Endothelial cell of umbilical vein (primary cell): ENCODE measurements at places on chromosomes 11 and 22. TPM values are rescaled to one million over a fixed set of nuclear protein-coding genes. Genes with fewer than 3 reads are reported as not detected.

GRCh38 chr11:9669954-9670353, 6.1 kb downstream of the SWAP70 start:
- DNase-seq: no peak

- DNase-seq: no peak
Measured at GRCh38 chr11:62062223-62062861, 61.5 kb upstream of the INCENP start.

- DNase-seq: no peak
Measured at GRCh38 chr11:119335091-119335654, 846 bp downstream of the RNF26 start.

GRCh38 chr22:17990147-17990546, 34.2 kb downstream of the MICAL3 start:
- no peak for DNase-seq

DNA sequence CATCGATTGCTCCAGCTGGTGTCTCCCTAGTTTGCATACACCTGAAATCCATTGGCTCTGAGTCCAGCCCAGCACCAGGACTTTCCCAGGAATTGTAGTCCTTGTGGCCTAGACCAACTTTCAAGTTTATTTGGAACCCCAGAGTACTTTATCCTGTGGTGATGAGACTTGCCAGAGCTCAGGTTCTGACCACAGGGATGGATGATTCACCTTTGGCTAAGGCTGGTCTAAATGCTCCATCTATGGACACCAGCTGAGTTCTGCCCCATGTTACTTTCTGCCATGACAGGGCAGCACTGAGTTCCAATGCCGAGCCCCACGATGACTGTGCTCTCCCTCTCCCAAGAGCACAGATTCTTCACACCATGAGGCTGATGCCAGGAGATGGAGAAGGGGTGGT, 17.3 kb upstream of the INSC start:
- no peak for DNase-seq

DNA sequence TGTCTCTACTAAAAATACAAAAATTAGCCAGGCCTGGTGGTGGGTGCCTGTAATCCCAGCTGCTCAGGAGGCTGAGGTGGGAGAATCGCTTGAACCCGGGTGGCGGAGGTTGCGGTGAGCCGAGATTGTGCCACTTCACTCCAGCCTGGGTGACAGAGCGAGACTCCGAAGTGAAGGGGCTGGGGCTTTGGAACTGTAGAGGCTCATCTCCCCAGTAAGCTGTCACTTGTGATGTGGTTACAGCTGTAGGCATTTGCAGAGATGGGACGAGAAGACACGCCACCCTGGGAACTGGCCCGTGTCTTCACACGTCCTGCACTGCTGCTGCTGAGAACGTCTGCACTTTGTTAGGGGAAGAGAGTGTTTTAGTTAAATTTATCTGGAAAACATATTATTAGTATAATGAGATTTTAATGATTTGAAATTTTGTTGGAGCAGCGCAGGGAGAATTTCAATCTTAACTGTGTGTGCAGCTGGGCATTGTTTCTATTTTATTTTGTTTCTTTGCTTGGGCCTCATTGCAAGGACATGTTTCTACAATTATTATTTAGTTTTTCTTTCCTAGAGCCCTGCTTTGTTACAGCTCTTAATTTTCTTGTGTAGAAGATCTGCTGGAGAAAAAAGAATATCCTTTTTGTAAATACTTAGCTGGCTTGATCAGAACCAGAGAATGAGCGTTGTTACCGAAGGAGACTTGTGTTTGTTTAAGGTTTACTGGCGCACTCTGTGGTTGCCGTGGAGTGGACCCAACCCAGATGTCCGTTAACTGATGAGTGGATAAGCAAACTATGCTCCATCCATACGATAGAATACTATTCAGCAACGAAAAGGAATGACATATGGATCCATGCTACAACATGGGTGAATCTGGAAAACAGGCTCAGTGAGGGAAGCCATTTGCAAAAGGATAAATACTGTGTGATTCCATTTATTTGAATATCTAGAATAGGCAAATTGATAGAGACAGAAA, 18.4 kb downstream of the PARVB start:
- DNase-seq: no peak

FREY1 gene
- 1.1 and 1.4 TPM in 2 replicates for total RNA-seq

DNA sequence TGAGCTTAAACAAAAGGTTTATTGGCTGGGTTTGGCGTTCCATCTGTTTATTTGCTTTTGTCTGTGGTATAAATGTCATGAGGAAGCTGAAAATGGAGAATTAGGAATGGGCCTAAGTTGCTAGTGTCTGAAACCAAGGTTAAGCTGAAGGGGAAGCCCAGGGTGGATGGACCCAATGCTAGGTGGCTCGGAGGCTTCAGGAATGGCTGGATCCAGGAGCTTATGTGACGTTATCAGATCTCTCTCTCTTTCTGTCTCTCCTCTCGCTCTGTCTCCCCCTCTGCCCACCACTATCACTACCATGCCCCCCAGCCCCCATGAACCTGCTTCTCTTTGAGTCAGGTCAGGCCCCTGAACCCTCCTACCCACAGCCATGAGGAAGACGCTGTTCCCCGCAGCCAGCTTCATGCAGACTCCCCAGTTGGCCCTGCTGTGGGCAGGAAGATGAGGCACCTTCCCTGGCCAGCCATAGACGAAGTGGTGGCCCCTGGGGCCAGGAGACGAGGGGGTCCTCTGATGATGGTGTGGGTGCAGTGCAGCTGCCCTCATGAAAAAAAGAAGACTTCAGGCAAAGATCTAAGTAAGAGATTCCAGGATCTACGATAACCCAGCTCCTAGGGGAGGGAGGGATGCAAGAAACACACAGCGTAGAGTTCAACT, 101.5 kb downstream of the BRD1 start:
- no peak for DNase-seq

GRCh38 chr11:73342633-73343032, 33.6 kb upstream of the RELT start:
- DNase-seq: no peak

DNA sequence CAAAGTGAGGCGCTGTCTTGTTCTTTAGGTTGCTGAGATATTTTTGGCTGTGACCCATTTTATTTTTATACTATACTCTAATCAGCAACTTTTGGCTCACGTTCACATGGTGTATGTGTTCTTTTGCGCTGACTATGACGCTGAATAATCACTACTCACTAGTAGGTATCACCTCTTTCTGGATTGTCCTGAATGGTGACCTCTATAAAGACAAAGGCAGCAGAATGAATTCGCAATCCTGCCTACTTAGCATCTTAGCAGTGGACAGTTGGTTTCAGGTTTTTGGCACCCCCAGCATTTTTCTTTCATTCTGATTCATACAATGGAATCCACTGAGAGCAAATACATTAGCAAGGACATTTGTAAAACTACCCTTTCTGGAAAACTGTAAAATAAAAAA, 351.3 kb downstream of the JRKL start:
- no peak for DNase-seq

OR4A47 gene
- not detected in 2 replicates for total RNA-seq

DNA sequence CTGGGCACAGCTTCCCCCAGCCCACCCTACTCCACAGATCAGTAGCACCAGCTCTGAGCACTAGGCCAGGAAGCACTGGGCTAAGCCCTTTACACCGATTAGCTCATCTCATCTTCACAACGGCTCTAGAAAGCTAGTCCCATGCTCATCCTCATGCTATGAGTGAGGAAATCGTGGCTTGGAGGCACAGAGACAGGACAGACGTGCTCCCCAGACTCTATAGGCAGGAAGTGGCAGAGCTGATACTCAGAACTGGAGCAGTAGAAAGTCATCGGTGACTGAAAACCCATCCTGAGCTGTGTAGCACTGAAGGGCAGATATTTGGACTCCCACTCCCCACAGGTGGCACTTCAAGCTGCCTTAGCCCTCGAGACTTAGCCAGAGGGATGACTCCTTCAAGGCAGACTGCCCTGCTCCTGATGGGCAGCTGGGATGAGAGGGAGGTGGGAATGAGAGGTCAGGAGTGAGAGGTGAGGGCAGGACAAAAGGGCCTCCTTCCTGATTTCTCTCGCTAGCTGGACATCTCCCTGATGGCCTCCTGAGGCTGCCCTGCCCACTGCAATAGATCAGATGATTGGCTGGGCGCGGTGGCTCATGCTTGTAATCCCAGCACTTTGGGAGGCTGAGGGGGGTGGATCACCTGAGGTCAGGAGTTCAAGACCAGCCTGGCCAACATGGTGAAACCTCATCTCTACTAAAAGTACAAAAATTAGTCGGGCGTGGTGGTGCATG, 9.7 kb downstream of the CD5 start:
- no peak for DNase-seq

DNA sequence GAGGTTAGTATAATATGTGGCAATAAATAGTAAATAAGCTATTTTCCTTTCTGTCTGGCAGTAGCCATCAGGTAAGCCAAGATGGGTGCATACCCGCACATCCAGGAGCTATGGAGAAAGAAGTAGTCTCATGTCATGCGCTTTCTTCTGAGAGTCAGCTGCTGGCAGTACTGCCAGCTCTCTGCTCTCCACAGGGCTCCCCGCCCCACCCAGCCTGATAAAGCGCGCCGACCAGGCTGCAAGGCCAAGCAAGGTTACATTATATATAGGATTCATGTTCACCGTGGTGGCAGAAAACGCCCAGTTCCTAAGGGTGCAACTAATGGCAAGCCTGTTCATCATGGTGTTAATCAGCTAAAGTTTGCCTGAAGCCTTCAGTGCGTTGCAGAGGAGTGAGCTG, 126.2 kb downstream of the ATG16L2 start:
- no peak for DNase-seq

MPZL3 gene
- total RNA-seq: 7.0 and 7.1 TPM in 2 replicates

PRSS23 gene
- total RNA-seq: 240 and 278 TPM in 2 replicates

GRCh38 chr11:104881117-104881794, 17.0 kb downstream of the CASP12 start:
- no peak for DNase-seq

GRCh38 chr11:94030059-94030458, 8.9 kb downstream of the HEPHL1 start:
- no peak for DNase-seq

DNA sequence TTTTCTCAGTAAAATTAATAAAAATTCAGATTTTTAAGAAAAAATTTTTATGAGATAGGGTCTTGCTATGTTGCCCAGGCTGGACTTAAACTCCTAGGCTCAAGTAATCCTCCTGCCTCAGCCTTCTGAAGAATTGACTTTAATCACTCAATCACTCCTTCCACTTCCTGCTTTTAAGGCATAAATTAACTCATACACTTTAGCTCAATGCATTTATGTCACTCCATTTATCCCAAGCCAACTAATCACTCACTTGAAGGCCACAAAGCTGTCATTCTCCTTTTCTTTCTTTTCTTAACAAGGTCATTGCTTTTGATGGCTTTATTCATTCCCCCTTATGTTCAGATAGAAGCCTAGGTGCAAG, 877 bp downstream of the ALG9 start:
- no peak for DNase-seq

DNA sequence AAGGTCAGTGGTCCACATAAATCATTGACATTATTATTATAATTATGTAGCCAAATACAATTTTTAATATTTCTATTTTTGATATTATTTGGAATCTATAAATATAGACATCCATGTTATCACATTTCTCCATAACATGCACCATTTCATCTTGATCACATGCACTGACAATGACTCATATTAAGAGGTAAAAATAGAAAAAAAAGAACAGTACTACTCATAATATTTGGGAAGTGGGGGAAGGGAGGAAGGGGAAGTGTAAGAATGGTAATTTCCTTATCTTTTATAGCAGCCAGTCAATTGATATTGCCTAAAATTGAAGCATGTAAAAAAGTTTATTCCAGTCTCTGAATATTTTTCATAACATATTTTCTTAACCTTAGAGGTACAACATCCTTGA, 72.3 kb downstream of the ADM start:
- peak; percentile 46 for DNase-seq

DNA sequence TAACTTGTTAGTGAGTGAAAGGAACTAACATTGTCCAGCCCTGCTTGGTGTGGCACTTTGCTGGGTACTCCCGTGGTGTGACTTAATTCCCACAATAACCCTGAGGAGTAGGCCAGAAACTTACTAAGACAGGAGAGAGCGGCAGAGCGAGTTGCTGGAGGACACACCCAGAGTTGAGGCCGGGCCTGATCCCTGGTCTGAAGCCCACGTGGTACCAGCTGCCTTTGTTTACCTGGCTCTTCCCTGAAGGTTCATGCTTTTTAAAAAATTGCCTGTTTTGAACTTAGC, 594 bp downstream of the MPST start:
- DNase-seq: peak; percentile 47

GRCh38 chr11:15707971-15708370, 593.2 kb downstream of the INSC start:
- no peak for DNase-seq

GRCh38 chr22:39309881-39310714, 9.3 kb downstream of the RPL3 start:
- DNase-seq: no peak

OR2AG1 gene
- total RNA-seq: not detected in 2 replicates

DNA sequence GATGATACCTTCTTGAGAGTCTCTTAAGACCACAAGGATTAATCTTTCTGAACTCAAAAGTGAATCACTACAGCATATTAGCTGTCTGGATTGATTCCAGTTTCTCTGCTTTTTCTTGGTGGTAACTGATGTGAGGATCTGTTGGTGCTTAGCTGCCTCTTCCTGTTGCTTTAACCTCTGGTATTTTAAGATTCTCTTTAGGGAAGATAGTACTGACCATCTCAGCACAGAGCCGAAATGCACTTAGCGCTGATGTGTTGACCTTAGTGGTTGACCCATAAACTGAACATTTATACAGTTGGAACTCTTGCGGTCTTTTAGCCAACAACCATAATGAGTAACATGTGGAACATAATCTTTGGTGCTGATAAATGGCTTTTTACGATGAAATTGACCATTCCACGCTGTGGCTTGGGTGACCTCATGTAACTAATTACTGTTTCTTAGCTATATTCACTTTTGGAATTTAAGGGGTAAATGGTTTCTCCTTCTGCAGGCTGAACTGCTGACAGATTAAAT, 33.7 kb downstream of the APLP2 start:
- DNase-seq: peak; percentile 75

CTSF gene
- total RNA-seq: 11.0 and 14.4 TPM in 2 replicates

GRCh38 chr22:23613193-23613972, 18.7 kb downstream of the DRICH1 start:
- DNase-seq: no peak

GRCh38 chr11:116379185-116379828, 393.5 kb downstream of the BUD13 start:
- peak; percentile 47 for DNase-seq

GRCh38 chr11:101466352-101466751, 117.5 kb downstream of the TRPC6 start:
- no peak for DNase-seq

GRCh38 chr11:37951996-37952395, 1354.0 kb upstream of the RAG2 start:
- DNase-seq: no peak
